ENCODE measurements at places on chromosomes 3 and 15.

DNA sequence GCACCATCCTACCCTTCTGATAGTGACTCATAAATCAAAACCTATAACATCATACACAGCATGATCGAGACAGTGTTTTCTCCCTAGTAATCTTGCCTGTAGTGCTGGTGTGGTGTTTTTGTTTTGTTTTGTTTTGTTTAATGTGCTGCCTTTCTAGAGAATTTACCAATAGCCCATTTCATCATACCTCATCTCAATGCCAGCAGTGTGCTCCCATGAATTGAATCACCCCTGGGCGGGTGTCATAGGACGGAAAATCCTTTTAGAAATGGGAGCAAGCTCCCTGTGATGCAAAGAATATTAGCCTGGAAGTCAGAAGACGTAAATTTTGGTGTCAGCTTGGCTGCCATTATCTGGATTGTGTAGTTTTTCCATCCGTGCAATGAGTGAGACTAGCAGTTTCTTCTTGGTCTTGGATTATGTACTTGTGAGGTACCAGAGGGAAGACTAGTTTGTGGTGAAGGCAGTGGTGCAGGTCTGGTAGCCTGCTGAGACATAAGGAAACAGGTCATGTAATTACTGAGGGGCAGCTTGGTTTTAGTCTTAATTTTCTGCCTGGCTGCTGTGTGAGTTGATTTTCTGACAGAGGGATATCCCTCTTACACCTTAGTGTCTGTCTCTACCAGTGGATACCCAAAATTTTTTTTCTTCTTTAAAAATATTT, 29.9 kb downstream of the IGSF10 start:
- DNase-seq: no peak

GRCh38 chr3:138384976-138385375, 36.6 kb downstream of the MRAS start:
- DNase-seq: peak; percentile 27

DNA sequence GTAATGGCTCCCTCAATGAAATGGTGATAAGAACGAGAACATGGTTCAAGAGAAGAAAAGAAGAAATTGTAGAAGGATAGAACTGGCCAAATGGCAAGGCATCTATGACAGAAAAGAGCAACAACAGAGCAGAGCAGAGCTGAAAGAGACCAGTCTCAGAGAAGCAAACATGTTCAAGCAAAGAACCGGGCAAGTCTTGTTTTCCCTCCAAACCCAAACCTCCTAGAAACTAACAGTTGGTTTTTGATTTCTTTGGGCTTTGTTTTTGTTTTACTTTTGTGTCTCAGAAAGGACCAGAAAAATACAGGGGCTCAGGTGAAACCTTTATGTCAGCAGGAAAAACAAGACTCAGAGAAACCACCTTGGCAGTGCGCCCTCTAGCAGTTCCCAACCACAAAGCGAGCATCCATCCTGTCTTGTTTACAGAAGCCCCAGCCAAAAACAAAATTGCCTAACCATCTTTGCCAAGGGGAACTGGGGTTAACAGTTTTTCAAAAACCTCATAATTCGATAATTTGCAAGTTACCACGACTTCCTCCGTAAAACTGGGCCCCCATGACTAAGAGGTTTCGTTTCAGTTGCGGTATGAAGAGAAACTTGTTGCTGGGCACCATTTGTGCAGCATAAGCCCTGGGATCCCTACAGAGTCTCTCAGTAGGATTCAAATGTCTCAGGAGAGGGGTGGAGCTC, 159.2 kb upstream of the SLC24A5 start:
- peak; percentile 70 for DNase-seq

GRCh38 chr15:57158589-57158988, 217.7 kb upstream of the CGNL1 start:
- DNase-seq: no peak

DNA sequence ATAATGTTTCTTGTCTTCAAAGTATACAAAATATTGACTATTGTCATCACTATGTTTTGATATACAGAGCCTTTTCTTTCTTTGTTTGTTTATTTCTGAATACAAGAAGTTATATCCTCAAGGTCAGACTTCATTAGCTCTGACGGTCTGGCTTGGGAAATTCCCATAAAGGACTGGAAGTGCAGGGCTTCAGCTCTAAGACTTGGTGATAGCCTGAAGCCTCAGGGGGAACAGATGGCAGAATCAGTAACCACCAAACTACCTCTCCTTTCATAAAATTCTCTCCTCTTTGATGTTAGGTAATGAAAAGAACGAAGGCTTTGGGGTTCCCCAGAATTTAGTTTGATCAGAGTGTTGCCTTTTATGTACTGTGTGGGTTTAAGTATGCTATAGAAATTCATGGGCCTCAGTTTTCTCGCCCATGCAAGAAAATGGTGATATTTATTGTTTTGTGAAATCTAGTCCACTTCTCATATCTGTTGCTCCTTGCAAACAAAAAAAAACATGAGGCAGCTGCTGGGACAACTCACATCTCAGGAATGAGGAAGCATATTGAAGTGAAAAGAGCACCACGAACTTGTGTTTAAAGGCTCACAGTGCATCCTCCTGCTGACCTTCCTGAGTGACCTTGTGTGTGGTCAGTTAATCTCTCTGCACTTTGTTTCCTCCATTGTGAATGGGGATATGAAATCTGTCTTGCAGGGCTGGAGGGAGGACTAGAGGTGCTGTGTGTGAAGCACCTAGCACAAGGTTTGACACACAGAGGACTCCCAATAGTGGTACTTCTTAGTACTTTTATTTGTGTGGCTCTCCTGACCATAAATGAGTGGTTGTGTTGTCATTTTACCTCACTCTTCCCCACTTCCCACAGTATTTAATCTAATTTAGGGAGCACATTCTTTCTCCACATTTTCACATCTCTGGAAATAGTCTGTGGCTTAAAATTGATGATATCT, 569.8 kb upstream of the IL12A start:
- no peak for DNase-seq

DNA sequence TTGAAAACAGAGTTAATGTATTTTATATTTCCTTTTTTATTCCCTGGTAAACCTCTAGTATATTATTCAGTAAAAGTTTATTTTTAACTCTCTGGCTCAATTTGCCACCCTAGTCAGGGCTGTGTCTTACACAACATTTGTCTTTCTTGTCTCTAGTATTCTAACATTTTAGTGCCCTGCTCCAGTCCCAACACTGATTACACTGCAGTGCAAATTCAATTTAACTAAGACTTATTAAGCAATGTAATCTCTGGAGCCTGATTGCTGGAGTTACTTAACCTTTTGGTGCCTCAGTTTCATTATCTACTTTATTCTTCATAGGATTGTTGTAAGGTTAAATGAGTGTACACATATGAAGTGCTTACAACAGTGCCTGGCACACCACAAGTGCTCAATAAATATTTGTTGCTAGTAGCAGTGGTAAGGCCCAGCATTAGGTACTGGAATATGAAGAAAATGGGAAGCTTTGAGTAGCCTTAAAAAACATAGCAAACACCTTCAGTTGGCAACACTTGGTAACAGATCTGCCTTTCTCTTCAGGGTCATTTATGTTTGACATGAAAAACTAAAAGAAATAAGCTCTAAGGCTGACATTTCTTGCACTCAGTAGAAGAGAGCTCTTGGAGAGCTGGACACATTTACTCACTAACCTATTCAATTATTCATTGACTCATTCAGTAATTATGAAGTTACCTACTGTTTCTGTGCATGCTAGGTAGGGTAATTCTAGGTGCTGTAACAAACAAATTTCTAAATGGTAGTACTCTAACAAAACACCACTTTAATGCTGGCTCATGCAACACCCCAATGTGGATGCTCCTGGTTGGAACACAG, 364.5 kb upstream of the EPHA3 start:
- no peak for DNase-seq

DNA sequence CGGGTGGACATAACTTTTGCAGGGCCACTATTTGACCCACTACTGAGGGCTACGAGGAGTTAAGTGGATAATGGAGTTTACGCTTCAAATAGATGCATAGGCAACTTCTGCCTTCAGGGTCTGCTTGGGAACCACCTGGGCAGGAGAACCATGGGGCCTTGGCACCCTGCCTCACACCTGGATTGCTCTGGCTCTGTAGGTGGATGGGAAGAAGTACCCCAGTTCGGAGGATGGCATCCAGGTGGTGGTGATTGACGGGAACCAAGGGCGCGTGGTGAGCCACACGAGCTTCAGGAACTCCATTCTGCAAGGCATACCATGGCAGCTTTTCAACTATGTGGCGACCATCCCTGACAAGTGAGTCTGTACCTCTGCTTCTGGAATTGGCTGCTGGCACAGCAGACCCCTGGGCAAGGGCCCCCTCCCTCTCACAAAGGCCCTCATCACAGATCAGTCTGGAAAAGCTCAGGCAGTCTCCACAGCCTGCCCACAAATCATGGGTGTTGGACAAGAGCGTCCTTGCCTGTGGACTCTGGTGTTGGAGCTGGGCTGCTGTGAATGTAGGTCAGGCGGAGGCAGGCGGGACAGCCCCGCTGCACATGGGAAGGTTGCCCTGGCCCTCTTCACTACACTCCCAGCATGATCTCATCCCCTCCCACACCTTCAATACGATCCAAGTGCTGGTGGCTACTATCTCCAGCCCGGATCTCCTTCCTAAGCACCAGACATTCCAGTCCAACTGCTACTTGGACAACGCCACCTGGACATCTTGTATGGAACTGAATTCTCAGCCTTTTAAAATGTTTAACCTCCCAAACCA, 46.7 kb downstream of the MESD start:
- no peak for DNase-seq

DNA sequence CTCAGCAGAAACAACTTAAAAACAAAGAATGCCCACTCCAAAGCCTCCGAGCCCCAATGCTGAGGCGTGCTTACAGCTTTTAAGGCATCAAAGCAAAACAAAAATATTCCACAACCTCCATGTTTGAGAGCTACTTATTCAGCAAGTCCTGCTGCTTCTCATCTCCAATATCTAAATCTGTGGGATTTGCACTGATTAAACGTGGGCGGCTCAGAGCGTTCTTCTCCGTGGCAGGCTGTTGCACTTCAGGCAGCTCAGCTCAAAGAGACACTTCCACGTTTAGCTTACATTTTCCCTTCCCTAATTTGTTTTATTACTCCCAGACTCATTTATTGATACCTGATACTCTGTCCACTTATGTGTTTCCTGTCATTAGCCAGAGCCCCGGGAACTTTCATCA, 282.6 kb upstream of the MCTP2 start:
- no peak for DNase-seq

DNA sequence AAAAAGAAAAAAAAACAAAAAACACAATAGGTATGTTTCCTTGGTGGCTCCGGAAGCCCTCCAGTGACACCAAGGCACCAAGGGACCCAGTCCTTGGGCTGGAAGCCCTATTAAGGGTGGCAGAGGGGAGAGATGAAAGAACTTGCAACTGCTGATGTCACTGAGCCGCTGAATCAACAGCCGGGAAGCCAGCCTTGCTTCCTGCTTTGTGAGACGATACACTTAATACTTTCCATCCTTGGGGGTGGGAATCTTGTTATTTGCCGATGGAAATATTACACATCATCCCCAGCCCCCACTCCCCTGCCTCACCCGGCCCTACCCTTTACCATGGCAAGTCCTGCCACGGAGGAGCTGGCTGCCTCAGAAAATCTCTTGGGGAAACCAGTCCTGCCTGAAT, 5.6 kb upstream of the ISLR2 start:
- DNase-seq: no peak

GRCh38 chr3:159805411-159805772, 183.2 kb upstream of the IL12A start:
- DNase-seq: no peak

DNA sequence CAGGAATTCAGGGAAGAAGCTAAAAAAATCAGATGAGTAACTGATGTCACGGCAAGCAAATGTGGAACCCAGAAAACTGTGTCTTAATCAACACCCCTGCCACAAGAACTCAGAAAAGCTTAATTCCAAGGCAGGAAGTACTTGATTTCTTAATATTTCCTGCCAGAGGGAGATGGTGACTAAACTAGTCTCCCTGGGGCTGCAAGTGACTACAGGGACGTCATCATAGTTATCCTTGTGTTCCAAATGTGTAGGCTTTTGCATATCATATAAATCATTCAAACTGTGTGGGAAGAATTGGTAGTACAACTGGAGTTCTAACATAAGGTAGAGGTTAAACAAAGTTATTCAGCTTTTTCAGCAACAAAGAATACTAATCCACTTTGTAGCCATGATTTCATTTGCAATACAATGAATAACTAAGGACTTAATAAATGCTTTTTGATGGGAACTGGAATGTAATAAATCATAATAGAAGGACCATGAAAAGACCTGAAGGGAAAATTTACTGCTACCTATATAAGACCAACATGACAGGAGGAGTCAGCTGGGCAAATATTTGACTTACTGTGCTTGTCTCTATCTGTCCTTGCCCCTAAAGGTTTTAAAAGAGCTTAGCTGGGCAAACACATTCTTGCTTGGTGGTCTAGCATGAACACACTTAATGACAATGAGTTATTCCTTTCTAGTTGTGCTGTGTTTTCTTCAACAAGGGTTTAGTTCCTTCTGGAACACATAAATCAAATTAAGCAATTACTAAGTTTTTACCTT, 76.0 kb upstream of the NECTIN3 start:
- peak; percentile 4 for DNase-seq

DNA sequence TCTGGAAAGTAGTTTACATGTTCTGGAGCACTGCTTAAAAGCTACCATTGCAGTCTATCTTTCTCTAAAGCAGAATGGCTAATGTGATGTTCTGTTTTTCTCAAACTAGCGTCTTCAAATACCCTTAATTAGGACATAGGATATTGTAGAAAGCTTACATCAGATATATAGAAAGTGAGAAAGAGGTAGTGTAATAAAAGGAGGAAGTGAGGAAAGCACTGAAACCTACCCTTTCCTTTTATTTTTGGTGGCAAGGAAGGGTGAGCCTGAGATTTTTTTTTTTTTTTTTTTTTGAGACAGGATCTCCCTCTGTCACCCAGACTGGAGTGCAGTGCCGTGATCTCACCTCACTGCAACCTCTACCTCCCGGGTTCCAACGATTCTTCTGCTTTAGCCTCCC, 9.4 kb downstream of the SENP2 start:
- DNase-seq: peak; percentile 8

GRCh38 chr3:151875759-151876158, 2.3 kb downstream of the SUCNR1 start:
- DNase-seq: peak; percentile 95

DNA sequence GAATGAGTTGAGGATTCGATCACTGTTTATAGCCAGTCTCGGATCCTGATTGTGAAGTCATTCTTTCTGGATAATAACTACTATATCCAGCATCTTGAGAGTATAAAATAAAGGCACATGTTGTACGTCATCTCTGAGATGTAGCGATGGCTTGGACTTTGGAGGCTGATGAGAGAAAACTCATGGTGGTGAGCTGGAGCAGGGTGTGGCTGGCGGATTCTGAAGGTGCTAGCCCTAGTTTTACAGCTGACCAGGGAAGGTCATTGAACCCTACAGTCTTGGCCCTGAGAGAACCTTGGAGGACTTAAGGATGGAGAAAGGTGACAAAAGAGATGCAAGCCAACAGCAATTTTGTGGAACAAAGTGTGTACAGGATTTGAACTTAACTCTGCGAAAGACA, 153.8 kb downstream of the IGF1R start:
- no peak for DNase-seq

GRCh38 chr3:185728630-185729336, 96.1 kb downstream of the IGF2BP2 start:
- DNase-seq: peak; percentile 44

All from NB4 (cell line).